ENCODE measurements at places on chromosomes 5 and 9.
A peak's percentile ranks its signal among the peaks of the same experiment; 100 is the strongest.

- no peak for DNase-seq
Observed at GRCh38 chr9:126093771-126094170, 232.9 kb upstream of the MVB12B start.

- no peak for DNase-seq
Observed at GRCh38 chr9:35994959-35995358, 37.0 kb upstream of the OR2S2 start.

GRCh38 chr9:113993838-113994540 is 84.1 kb downstream of the AMBP start:
- peak; percentile 74 for DNase-seq

DNA sequence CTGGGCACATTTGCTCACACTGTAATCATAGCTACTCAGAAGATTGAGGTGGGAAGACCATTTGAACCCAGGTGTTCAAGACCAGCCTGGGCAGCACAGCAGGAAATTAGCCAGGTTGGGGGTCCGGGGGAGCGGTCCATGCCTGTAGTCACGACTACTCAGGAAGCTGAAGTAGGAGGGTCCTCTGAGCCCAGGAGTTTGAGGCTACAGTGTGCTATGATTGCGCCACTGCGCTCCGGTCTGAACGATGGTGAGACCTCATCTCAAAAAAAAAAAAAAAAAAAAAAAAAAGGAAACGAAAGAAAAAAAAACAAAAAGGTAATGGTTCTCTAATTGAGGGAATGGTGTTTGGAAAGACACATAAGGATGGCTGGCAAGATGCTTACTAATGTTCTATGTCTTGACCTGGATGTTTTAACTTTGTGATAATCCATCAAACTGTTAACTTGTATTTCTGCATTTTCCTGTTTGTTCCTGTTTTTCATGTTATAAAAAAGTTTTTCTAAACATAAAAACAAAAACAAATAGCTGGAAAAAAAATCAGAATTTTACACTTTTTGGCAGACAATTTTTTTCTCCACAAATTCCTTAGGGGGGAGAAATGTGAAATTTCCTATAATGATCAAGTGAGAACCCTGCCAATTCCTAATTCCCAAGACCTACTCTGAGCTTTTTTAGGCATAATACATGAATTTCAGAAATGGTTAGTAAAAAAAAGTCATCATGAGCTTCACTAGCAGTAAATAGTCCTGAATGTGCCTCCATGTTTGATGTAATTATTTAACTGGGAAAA is 96.9 kb downstream of the DENND1A start:
- peak; percentile 26 for DNase-seq

GRCh38 chr9:127233550-127233949 is 31.0 kb upstream of the GARNL3 start:
- DNase-seq, result no peak

- no peak for DNase-seq
Observed at GRCh38 chr9:122005597-122005996, 87.5 kb downstream of the TTLL11 start.

GRCh38 chr9:122846371-122846940 is 18.1 kb upstream of the PDCL start:
- no peak for DNase-seq

DNA sequence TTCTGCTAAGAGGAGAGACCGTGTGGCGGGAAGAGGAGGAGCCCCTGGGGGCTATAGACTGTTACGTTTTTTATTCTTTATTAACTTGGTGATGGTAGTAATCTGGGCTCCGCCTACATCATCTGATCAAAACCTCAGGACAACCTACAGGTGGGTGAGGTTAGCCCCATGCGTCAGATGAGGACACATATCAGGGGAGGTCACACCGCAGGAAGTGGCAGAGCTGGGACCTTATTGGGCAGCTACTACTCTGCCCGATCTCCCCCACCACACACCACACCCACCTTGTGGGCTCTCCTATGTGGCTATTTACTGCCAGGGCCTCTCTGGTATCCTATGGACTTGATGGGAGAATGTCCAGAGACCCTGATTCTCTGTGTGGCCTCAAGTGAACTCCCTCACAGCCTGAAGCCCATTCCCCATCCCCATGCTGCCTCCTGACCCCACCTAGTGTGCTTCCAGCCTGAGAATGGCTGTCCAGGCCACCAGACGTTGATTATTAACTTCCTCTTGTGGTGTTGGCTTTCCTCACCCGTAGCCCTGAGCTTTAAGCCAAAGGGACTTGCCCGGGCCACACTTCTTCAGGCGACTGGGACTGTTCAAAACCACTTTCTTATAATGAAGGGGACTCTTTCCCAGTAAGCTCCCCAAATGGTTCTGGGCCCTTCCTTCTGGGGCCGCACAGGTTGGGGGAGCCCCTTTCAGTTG is 8.2 kb downstream of the UNC5A start:
- DNase-seq, result no peak

- no peak for DNase-seq
Observed at GRCh38 chr5:43619911-43620310, 16.9 kb downstream of the NNT start.

DNA sequence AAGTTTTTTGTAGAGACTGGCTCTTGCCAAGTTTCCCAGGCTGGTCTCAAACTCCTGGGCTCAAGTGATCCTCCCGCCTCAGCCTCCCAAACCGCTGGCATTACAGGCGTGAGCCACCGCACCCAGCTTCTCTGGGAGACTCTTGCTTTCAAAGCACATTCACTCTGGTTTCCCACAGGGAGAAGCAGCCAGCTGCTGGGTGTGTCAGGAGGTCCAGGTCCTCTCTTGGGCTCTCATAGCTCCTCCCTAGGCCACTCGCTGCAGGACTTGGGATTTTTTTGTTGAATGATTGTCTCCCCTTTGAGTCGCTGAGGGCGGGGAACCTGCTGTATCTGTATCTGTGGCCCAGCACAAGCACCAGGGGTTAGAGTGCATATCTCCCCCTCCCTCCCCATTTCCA is 68.4 kb upstream of the RAPGEF1 start:
- DNase-seq, result no peak

DNA sequence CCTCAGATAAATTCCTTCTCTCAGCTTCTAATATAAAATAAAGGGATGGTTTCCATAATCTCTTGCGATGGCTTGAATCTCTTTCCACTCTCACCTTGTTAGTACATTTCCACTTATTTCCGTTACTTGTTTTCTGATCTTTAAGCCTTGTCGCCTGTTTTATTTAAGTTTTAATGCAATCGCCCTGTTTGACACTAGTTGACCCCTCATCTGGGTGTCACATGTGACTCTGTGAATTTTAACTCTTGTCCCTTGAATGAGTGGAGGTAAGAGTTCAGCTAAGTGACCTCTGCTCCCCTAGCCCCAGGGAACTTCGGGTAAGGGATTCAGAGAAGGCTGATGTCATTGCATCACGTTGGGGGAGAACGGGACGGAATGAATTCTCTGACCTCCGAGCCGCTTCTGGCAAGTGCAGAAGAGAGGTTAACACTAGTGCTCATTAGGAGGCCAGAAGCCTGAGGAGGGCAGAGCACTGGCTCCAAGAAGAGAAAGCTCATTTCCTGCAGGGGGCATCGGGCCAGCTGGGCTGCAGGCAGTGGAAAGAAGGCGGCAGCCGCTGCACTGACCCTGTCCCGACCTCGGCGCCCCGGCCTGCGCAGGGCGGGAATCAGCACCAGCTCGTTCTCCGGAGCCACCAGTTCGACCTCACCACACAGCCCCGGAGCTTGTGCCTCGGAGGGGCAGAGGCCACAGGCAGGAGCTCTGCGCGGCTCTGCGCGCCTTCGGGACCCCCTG is 569 bp downstream of the HINT2 start:
- peak; percentile 56 for DNase-seq

DNA sequence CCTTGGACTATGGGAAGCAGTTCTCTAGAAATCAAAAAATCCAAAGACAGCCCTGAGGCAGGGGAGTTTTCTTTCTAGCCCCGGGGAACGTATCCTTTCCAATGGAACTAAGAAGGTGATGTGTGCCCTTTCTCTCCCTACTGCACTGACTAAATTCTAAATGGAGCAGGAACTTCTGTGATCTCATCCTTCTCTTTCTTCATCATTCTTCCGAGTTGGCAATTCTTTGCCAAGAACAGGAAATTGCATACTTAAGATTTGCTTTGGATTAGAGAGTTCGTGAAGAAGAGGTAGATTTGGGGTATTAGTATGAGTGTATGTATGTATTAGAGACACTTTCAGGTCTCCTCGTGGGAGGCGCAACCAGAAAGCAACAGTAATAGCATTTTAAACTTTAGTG is 178.0 kb upstream of the PIK3R1 start:
- peak; percentile 72 for DNase-seq

- no peak for DNase-seq
Observed at GRCh38 chr5:59256331-59256730, 637.2 kb downstream of the PDE4D start.

DNA sequence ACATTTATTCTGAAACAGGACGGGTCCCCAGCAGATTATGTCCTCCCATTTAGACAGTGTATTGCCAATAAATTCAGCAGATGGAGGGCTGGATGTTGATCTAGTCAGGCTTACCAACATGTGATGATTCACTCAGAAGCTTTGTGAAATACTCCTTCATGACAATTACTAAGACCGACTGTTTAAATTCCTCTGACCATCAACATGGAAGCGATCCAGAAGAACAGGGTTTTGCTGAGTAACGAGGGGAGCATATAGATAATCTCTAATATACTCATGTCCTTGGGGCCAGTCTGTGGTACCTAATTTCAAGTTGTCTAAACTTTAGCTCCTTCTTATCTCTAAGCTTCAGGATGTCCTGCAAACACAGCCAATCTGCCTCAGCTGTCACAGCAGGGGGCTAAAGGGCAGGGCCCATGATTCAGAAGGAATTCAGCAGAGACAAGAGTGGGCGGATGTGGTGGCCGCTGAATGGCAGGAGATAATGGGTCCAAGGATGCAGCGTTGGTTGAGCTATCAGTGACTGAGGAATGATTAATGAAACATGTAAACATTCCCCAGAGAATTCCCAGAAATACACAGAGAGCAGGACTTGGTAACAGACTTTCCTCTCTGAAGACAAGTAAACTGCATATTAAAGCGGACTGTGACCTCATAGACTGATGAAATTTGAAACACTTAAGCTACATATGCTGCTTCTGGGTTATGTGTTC is 109.4 kb downstream of the ANKRD55 start:
- DNase-seq, result peak; percentile 62

DNA sequence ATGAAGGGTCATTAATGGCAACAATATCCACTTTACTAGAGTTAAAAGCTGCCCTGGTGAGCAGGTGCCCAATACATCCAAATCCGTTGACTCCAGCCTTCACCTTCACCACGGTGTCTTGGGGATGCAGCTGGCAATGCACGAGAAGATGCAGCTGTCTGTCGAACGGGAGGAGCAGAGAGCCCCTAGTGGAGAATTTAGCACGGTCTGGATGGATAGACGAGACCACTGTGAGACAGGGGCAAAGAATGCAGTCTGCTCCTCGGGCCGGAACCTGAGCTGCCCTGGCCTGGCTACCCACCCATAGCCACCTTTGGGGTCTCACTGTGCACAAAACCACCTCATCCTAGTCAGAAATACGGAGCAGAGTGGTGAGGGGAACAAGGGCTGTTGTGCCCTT is 35.1 kb downstream of the ADRA1B start:
- peak; percentile 7 for DNase-seq

DNA sequence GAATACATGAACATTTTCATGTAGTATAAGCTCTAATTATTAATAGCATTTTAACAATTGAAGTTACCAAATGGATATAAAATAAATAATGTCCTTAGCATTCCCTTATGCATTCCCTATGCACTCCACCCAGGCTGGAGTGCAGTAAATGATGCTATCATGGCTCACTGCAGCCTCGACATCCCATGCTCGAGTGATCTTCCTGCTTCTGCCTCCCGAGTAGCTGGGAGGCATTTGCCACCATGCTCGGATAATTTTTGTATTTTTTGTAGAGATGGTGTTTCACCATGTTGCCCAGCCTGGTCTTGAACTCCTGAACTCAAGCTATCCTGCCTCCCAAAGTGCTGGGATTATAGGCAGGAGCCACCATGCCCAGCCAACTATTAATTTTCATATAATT is 184.0 kb downstream of the PBX3 start:
- DNase-seq, result no peak

DNA sequence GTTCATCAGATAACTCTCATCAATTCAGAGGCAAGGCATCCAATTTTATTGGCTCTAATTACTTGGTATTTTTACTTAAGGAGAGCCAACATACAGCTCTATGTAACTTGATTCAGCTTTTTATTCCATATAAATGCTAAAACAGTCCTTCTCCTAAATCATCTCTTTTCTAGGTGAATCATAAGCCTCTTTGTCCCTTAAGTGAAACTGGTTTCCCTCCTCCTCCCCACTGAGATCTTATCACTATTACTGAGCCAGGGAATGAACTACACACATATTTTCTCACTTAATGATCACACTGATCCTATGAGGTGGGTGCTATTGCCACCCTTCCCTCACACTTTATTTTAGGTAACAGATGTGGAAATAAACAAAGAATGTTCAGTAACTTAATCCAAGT is 1143.8 kb downstream of the MAT2B start:
- DNase-seq, result no peak

DNA sequence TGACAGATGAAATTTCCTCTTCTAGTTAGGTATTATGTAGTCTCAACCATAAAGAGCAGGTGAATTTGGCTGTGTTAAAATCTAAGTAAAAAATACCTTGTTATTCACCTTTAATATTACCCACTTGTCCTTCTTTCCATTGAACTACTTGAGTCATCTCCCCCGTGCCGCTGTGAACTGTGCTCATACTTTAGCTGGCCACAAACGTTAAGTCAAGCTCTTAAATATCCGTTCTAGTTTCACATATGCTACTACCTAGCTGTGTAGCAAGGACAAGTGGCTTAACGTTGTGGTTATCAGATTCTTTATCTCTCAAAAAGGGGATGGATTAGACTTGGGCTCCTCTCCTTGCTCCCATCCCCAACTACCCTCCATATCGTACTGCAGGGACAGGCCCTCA is 110.4 kb downstream of the EFNA5 start:
- no peak for DNase-seq

DNA sequence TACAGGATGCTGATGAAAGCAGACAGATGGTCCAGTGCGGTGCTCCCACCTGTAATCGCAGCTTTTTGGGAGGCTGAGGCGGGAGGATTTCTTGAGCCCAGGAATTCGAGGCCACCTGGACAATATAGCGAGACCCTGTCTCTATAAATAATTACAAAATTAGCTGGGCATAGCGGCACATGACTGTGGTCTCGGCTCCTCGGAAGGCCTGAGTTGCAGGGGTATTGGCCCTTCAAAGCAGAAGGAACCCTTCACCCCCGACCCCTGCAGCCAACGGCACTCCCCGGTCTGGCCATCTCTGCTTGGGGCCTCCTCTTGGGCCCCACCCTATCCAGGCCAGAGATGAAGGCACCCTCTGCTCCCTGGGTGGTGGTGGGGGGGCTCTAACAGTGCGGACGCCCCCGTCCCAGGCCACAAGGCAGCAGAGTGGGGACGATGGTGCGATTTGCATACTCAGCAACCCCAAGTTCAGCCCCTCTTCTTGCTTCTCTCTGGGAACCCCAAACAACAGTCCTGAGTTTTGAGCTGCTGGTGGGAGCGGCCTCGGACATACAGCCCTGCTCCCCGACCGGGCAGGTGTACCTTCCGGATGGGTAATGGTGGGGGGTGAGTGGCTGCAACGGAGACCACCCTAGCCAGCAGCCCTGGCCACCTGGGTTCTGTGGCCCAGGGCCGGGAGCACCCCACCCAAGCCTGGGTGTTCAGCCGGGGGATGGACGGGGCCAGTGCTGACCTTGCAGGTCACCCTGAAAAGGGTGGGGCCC is 50.7 kb downstream of the NACC2 start:
- no peak for DNase-seq

GRCh38 chr9:71524996-71525580 is 243.2 kb downstream of the CEMIP2 start:
- DNase-seq, result no peak

GRCh38 chr9:77469515-77470231 is 178.4 kb downstream of the GNA14 start:
- DNase-seq, result no peak

GRCh38 chr9:77014597-77015263 is 4.7 kb upstream of the FOXB2 start:
- DNase-seq, result no peak
